Testis (tissue), 5 donors: ENCODE measurements at places on chromosomes 2 and 18. TPM values are rescaled to one million over a fixed set of nuclear protein-coding genes. Genes with fewer than 3 reads are reported as not detected.

DNA sequence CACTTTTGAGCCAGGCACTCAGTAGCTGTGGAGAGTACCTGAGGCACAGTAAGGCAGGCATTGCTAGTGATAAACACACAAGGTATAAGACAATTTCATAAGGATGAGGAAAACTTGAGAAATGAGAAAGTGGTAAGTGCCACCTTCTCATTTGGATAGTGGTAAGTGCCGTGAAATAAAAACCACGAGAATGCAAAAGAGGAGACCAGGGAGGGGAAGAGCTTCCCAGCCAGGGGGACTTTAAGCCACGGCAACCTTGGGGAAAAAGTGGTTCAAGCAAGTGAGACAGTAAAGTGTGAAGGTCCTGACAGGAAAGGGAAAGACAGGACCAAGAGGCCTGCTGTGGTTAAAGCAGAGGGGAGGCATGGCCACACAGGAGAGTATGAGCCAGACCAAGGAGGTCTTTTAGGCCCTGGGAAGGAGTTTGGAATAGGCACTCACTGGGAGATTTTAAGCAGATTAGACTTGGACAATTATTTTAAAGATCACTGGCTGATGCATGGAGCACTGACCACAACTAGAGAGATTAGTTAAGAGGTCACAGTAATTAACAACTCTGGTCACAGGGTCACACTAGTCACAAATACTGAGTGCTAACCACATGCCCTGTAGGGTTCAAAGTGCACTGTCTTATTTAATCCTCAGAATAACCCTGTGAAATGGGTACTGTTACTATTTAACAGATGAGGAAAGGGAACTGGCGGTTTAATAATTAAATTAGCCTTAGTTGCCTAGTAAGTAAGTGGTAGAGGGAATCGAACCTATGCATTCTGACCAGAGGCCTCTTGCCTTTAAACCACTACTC, 50.1 kb downstream of the THOC1 start:
- DNase-seq: no peak

DNA sequence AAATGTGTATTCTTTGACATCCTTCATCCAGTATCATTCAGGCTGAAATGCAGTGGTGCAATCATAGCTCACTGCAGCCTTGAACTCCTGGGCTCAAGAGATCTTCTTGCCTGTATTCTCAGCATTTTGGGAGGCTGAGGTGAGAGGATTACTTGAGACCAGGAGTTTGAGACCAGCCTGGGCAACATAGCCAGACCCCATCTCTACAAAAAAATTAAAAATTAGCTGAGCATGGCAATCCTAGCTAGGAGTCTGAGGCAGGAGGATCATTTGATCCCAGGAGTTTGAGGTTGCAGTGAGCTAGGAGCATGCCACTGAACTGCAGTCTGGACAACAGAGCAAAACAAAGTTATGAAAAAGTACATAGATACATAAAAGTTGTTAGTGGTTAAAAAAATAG, 24.1 kb downstream of the SANBR start:
- no peak for DNase-seq

DNA sequence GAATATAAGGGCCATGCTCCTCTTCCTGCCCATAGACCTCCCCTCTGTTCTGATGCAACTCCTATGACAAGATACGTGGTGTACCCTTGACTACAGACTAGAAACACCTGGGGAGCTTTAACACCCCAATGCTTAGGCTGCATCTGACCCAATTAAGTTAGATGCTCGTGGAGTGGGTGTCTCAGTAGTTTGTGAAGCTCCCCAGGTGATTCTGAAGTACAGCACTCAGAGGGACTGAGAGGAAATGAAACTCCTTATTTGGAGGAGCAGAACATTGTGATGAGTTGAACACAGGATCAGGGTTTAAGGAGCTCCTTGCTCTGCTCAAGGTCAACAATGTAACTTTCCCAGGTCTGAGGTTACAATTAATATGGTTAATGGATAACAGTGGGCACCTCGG, 80.3 kb upstream of the TTC39C start:
- DNase-seq: no peak

The ANO7 gene
- total RNA-seq: 1.9 TPM

GRCh38 chr18:3688690-3689089, 238.7 kb downstream of the TGIF1 start:
- DNase-seq: peak; percentile 50

The CROCC2 gene
- total RNA-seq: 0.55 TPM

The CD207 gene
- 0.79 TPM for total RNA-seq
